ENCODE measurements at places on chromosomes 1 and 21.

DNA sequence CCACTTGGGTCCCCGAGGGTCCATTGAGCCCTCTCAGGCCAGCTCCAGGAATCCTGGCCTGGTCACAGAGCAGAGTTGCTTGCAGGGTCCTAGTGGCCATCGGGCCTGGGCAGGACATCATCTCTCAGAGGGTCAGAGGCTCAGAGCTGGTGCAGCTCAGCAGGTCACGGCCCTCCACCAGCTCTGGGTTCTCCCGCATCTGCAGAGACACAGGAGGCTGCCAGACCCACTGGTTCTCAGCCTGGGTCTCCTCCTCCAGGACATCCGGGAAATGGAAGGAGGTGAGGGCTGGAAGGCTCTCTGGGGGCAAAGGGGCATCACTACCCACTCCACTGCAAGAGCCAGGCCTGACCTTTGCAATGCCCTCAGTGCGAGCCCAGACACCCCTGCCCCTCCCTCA is 6.5 kb downstream of the TMEM54 start:
- DNase-seq: no peak

- no peak for DNase-seq
Measured at GRCh38 chr1:236888903-236889302, 93.8 kb downstream of the MTR start.

- DNase-seq: no peak
Measured at GRCh38 chr21:38810034-38810825, 4.5 kb downstream of the ETS2 start.

DNA sequence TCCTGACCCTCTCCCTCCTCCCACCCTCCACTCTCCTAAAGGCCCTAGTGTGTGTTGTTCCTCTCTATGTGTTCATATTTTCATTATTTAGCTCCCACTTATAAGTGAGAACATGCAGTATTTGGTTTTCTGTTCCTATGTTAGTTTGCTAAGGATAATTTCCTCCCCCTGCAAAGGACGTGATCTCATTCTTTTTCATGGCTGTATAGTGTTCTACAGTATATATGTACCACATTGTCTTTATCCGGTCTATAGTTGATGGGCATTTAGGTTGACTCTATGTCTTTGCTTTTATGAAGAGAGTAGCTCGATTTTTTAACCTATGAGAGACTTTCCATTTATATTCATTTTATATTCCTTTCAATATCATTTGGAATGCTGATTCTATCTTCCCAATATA is 7.9 kb upstream of the PTBP2 start:
- DNase-seq: no peak

DNA sequence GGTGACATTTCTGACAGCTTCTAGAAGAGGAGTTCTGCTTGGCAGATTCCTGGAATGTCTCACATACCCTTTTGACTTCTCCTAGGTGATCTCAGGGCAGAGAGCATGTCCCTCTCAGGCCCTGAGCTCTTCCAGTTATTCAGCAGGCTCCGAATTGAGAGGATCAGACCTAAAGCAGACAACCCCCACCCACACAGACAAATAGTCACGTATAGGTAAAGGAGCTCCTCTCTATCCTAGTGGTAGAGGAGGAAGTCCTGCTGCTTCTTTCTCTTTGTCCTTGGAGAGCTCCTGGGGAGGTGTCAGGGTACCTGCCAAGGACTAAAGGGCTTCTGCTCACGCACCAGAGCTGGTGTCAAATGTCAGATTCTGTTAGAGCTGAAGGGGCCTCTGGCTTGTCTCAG is 128.1 kb downstream of the IER5 start:
- DNase-seq: no peak

GRCh38 chr1:82323144-82323841 is 522.6 kb downstream of the ADGRL2 start:
- DNase-seq: no peak

DNA sequence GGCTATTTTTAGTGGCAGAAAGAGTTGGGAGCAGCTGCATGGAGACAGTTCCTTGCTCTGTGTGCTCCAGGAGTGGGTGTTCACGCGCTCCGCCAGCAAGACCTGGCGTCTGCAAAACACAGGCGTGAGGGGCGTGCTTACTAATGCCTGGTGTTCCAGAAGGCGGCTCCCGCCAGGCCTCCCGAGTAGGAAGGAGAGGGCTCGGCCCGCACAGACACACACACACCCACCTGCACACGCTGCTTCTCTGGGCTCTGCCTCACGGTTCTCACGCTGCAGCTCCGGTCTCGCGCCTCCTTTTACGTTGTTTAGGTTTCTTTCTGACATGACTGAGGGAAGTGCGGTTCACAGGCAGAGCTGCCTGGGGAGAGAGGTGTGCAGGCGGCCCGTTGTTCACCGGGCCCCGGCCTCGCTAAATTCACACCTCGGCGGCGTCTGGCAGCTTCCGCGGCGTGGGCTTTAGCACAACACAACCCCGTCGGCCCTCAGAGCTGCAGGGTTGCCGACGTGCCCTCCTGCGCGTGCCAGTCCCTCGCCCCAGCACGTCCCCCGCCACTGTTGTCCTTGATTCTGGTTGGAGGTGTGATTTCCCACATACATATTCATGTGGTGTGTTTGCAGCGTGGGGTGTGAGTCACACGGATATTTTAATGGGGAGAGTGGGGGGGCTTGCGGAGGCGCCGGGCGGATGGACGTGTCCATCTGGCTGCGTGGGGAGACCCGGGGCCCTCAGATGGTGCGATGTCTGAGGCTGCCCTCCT is 77.0 kb downstream of the SKI start:
- no peak for DNase-seq

GRCh38 chr1:35605071-35605866 is 32.2 kb downstream of the TFAP2E start:
- DNase-seq: no peak

All from hypothalamus (tissue), 51 donors.